Esophagus muscularis mucosa (tissue), 4 donors: ENCODE measurements at places on chromosomes 2 and 18. TPM values are rescaled to one million over a fixed set of nuclear protein-coding genes. Genes with fewer than 3 reads are reported as not detected.

The SERPINB4 gene
- total RNA-seq, result not detected

The FIGN gene
- 11.3 TPM for total RNA-seq

The SPC25 gene
- total RNA-seq, result 0.23 TPM

The DSC1 gene
- total RNA-seq, result not detected

GRCh38 chr2:105078906-105079495, 41.1 kb downstream of the MRPS9 start:
- H3K27ac ChIP-seq, result no peak overlapping the region
- no peaks in the 10 kb centered on the region for H3K27me3 ChIP-seq
- no peaks in the 10 kb centered on the region for H3K4me1 ChIP-seq
- peaks cover 7% of the 10 kb centered on the region for H3K36me3 ChIP-seq
- DNase-seq, result no peak

DNA sequence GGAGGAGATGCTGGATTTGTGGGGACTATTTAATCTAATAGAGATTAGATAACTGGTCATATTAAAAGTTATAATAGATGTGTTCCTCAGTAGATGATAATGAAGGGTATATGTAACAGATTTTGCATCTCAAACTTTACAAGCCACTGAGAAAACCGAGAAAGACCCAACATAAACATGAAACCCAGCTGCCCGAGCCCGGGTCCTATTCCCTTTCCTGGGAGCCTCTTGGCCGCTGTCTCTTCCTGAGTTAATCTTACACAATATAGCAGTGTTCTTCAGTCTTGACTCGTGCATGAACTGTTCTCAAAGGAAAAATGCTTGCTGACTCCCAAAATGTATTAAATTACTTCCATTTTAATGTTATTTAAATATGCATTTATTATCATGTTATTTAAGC, 94.5 kb downstream of the COPS8 start:
- H3K4me1 ChIP-seq, result no peaks in the 10 kb centered on the region
- no peaks in the 10 kb centered on the region for H3K36me3 ChIP-seq
- no peak for DNase-seq
- H3K27ac ChIP-seq, result no peak overlapping the region
- no peaks in the 10 kb centered on the region for H3K27me3 ChIP-seq
- H3K4me3 ChIP-seq, result no peak overlapping the region

- no peaks in the 10 kb centered on the region for H3K27me3 ChIP-seq
- H3K4me3 ChIP-seq, result no peak overlapping the region
- H3K27ac ChIP-seq, result no peak overlapping the region
- no peak for DNase-seq
- peaks cover 16% of the 10 kb centered on the region for H3K4me1 ChIP-seq
Observed at GRCh38 chr2:105909215-105909614, 164.5 kb downstream of the NCK2 start.

DNA sequence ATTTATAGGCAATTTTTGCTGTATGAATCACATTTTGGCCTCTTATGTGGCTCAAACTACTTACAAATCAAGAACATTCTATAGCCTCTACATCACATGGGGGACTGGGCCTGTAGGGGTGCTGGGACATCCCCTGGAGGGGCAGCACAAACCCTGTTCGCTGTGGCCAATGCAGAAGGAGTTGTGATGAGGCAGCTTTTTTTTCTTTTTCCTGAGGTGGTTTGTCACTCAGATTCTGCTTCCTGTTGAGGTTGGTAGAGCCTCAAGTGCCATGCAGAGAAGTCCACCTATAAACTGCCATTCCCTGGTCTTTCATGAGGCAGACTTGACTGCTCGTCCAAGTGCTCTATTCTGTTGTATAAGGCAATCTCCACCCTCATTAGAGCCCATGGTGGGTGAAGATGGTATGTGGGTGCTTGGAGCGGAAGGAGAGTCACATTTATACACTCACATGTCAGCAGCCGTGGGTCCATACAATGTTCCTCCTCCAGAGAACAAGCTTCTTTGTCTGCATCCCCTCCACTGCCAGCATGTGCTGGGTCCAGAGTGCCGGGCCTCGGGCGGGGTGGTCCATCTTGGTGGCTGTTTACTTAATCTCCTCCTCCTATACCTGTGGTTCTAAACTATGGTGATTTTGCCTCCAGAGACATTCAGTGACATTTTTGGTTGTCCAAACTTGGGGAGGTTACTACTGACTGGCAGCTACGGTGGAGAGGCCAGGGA, 120.3 kb downstream of the ACOXL start:
- no peak overlapping the region for H3K27ac ChIP-seq
- H3K4me3 ChIP-seq, result no peak overlapping the region
- no peak for DNase-seq
- H3K27me3 ChIP-seq, result peaks cover 12% of the 10 kb centered on the region

DNA sequence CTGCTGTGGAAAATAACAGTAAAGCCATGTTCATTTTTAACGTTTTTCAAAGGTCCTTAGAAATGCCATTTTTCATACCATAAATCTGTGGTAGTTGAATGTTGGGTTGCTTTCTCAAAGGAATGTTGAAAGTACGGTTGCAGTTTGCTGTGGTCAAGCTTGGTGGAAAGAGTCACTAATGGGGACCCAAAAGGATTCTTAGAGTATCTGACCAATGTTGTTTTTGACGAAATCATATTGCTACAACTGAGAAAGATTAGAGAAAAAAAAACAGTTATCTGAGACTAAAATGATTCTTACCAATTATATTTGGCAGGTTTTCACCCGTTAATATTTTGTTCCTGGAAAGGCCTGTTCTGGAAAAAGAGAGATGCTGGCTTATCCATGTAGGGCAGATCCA, 439.5 kb upstream of the ETAA1 start:
- no peak for DNase-seq
- H3K36me3 ChIP-seq, result no peaks in the 10 kb centered on the region
- no peaks in the 10 kb centered on the region for H3K27me3 ChIP-seq
- H3K4me3 ChIP-seq, result no peak overlapping the region
- peak overlapping the region; percentile 66 for H3K27ac ChIP-seq

- DNase-seq, result no peak
- H3K4me1 ChIP-seq, result no peaks in the 10 kb centered on the region
- H3K27ac ChIP-seq, result no peak overlapping the region
- H3K36me3 ChIP-seq, result no peaks in the 10 kb centered on the region
- H3K27me3 ChIP-seq, result no peaks in the 10 kb centered on the region
Observed at GRCh38 chr2:176614049-176614448, 344.8 kb downstream of the MTX2 start.

DNA sequence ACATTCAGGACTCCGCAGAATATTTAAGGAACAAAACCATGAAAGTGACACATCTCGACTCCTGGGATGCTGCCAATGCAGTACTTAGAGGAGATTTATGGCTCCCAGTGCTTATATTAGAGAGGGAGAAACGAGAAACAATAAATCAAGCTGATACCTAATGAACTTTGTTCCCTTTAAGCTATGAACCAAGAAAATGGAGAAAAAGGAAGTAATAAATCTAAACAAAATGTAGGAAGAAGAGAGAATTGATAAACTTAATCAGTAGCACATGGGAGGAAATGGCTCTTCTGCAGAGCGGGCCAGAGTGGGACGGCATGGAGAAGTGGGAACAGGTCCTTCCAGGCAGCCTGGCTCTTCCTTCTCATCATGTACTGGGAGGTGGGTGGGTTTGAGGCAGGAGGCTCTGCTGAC, 42.7 kb downstream of the NPPC start:
- H3K27me3 ChIP-seq, result peaks cover 25% of the 10 kb centered on the region
- H3K4me1 ChIP-seq, result peaks cover 7% of the 10 kb centered on the region
- H3K36me3 ChIP-seq, result no peaks in the 10 kb centered on the region
- no peak for DNase-seq
- H3K4me3 ChIP-seq, result no peak overlapping the region

DNA sequence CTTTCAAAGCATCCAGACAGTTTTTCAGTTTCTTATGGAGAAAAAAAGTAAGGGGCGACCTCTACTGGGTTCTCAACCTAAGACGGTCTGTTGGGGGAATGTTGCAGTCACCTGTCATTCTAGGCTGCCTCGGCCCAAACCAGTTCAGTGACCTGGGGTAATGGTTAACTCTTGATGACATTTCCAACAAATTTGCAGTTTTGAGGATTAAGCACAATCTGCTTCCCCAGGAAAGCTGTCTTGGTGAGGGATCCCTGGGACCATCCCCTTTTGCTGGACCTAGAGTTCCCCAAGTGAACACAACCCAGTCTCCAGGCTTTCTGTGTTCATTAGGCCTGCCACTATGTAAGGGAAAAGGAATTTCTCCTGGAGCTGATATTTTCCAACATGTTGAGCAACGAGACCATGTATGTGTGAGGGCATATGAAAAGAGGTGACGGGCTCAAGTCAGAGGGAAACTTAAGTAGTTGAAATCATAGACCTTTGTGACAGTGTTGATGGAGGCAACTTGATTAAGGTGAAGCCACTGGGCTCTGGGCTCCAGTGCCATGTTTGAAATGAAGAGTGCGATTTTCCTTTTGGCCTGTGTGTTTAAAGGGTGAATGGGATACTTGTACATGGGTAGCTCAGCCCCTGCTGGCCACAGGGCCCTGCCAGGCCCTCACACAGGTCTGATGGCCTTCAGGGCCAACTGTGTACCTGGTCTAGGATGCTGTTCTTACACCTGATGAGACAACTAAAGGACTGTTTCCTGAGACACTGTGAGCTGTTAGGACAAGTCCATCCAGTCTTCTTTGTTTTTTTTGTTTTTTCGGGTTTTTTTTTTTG, 27.0 kb downstream of the FOSL2 start:
- no peaks in the 10 kb centered on the region for H3K27me3 ChIP-seq
- peaks cover 42% of the 10 kb centered on the region for H3K36me3 ChIP-seq
- DNase-seq, result no peak
- H3K27ac ChIP-seq, result no peak overlapping the region
- H3K4me1 ChIP-seq, result no peaks in the 10 kb centered on the region
- H3K4me3 ChIP-seq, result no peak overlapping the region

- H3K36me3 ChIP-seq, result no peaks in the 10 kb centered on the region
- no peak overlapping the region for H3K4me3 ChIP-seq
- no peak for DNase-seq
- no peak overlapping the region for H3K27ac ChIP-seq
Observed at GRCh38 chr2:76197842-76198448, 487.2 kb upstream of the GCFC2 start.

DNA sequence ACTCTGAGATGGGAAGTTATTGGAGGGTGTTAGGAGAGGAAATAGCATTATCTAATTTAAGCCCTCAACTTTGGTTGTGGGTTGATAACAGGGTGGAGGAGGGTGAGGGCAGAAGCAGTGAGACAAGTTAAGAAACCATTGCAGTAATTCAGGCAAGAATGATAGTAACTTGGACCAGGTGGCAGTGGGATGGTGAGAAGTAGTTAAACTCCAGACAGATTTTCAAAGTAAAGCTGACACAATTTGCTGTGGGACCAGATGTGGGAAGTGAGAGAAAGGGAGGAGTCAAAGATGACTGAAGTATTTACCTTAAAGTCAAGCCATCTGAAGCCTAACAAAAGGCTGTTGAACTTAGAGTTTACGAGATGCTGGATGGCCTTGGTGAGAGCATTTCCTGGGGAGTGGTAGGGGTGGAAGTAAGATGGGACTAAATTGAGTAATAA, 163.2 kb upstream of the KLF7 start:
- DNase-seq, result no peak
- H3K36me3 ChIP-seq, result no peaks in the 10 kb centered on the region
- H3K4me3 ChIP-seq, result no peak overlapping the region
- H3K27ac ChIP-seq, result no peak overlapping the region
- peaks cover 1% of the 10 kb centered on the region for H3K4me1 ChIP-seq
- no peaks in the 10 kb centered on the region for H3K27me3 ChIP-seq

- H3K27me3 ChIP-seq, result no peaks in the 10 kb centered on the region
- no peak overlapping the region for H3K4me3 ChIP-seq
- DNase-seq, result no peak
- no peaks in the 10 kb centered on the region for H3K36me3 ChIP-seq
Observed at GRCh38 chr2:163407296-163407695, 328.5 kb downstream of the FIGN start.

GRCh38 chr18:32867330-32867729, 94.5 kb upstream of the KLHL14 start:
- no peaks in the 10 kb centered on the region for H3K27me3 ChIP-seq
- DNase-seq, result no peak
- no peaks in the 10 kb centered on the region for H3K4me1 ChIP-seq
- no peak overlapping the region for H3K4me3 ChIP-seq

DNA sequence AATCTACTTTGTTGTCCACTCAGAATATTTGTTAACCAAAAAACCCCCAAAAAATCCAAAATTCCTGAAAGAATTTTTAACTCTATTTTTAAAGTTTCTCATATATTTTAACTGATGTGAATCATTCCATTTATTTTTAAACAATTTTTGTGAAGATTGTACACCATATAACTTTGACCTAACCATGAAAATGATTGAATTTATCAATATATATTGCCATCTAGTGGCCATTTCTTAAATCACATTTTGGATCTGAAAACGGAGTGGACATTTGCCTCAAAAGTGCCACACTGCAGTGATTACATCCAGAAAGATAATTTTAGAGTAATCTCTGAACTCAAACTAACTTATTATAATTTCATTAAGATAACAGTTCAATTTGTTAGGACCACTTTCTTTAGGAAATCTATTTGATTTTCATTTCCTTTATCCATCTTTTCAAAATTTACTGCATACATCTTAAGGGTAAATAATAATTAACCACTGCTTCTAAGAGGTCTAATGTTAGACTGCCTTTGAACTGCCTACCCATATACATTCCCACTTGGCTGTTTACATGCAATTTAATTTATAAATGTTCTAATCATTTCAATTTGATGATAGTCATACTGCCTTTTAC, 71.1 kb downstream of the DSC3 start:
- DNase-seq, result no peak
- H3K4me3 ChIP-seq, result no peak overlapping the region
- H3K4me1 ChIP-seq, result no peaks in the 10 kb centered on the region
- H3K36me3 ChIP-seq, result no peaks in the 10 kb centered on the region
- no peak overlapping the region for H3K27ac ChIP-seq
- H3K27me3 ChIP-seq, result no peaks in the 10 kb centered on the region

DNA sequence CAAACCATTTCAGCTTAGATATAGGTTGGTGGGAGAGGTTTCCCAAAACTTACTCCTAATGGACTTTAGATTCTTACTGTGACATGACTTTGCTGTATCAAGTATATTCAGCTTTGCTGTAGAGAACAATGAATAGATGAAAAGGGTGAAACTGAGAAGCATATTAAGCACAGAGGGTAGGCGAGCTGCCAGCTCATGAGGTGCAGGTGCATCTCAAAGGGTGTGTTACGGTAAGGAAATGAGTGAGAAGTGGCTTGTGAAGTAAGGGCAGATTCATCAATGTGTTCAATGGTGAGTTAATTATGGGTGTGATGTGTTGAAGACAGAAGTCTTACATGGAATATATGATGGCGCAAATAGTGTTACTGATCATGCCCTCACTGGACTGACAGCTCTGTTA, 49.3 kb downstream of the CD8B2 start:
- no peak for DNase-seq
- no peak overlapping the region for H3K27ac ChIP-seq
- no peaks in the 10 kb centered on the region for H3K4me1 ChIP-seq
- no peaks in the 10 kb centered on the region for H3K36me3 ChIP-seq
- no peaks in the 10 kb centered on the region for H3K27me3 ChIP-seq
- H3K4me3 ChIP-seq, result no peak overlapping the region

DNA sequence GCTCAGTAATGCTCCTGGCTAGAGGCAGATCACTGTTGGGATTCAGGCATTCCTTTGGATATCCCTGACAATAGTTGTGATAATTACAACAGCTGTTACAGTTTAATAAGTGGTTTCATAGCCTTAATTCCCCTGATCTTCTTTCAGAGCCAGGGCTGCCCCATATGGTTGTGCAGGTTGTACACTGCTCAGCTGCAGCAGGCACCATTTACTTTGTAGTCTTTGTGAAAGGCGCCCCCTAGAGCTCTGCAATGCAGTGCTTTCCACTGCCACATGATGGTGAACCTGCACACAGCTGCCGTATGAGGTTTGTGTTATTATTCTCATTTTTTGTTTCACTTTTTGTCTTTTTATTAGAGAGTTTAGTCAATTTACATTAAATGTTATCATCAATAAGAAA, 239.1 kb downstream of the KCNS3 start:
- H3K27me3 ChIP-seq, result no peaks in the 10 kb centered on the region
- no peak overlapping the region for H3K27ac ChIP-seq
- no peaks in the 10 kb centered on the region for H3K36me3 ChIP-seq
- no peak overlapping the region for H3K4me3 ChIP-seq

- no peak overlapping the region for H3K4me3 ChIP-seq
- DNase-seq, result no peak
Observed at GRCh38 chr2:127255146-127255545, 35.0 kb upstream of the CYP27C1 start.
